Activated CD8-positive, alpha-beta memory T cell treated with anti-CD3 and anti-CD28 coated beads, Interleukin-2, amount 50 U/mL, for 4 hours (primary cell): ENCODE measurements at places on chromosomes 3 and 15.

DNA sequence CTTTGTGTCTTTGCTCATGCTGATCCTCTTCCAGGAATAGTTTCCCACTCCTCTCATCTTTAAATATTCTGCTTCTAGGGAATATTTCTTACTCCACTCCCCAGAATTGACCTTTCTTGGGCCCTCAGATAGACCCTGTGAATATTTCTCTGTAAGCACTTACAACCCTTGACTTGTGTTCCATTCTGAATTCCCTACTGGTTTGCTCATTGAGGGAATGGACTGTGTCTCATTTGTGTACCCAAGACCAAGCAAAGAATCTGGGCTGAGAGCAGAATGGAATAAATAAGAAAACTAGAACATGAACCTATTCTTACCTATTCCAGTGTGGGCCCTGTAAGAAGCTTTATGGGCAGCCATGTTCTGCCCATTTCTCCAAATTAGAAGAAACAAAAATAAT, 72.7 kb upstream of the TSPAN3 start:
- no peak for DNase-seq

- DNase-seq, result no peak
Observed at GRCh38 chr3:178546079-178546478, 9.8 kb downstream of the KCNMB2 start.

- no peak for DNase-seq
Observed at GRCh38 chr3:162338514-162338913, 841.9 kb downstream of the OTOL1 start.

DNA sequence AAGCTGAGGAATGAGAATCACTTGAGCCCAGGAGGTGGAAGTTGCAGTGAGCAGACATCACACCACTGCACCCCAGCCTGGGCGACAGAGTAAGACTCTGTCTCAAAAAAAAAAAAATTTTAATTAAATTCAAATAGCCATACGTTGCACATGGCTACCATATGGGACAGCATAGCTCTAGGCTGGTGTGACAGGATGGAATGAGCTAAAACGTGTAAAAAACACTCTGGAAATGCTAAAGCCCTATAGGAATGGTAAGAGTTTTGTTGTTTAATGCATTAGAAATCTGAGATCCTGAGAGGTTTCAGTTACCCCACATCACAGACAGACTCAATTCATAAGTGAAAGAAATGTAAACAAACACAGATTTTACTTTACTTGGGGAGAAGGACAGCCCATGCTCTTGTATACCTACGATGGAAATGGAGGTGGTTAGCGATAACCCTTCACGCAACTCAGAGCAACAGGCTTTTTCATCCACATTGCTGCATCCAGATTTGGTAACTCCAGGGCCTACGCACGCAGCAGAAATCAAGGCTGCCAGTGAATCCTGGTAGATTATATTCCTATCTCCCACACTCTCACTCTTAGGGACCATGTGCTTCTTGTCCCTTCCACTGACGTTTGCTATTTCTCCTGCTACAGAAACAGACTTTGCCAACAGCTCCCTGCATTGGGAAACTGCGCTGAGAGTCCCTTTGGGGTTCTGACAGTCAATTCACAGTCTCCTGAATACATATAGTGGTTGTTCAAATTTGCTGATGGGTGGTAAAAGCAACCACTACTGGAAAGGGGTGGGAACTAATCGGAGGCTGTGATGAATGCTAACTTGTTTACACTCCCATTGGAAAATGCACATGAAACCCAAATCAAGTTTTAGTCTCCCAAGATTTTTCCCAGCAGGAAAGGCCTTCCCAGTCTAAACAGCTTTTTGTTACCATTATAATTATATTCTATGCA, 3.1 kb downstream of the SH3BP5 start:
- no peak for DNase-seq
